ENCODE measurements at places on chromosomes 7 and 10. TPM values are rescaled to one million over a fixed set of nuclear protein-coding genes. Genes with fewer than 3 reads are reported as not detected.
A peak's percentile ranks its signal among the peaks of the same experiment; 100 is the strongest.

FZD8 gene
- 7.6 TPM for total RNA-seq

GRCh38 chr10:102072673-102073527 lies 7.8 kb downstream of the HPS6 start:
- DNase-seq: peak; percentile 27

- peak; percentile 79 for DNase-seq
These were observed 173.6 kb upstream of the IMMP2L start for GRCh38 chr7:111735661-111736551.

RBAK gene
- total RNA-seq: 14.4 TPM

DNA sequence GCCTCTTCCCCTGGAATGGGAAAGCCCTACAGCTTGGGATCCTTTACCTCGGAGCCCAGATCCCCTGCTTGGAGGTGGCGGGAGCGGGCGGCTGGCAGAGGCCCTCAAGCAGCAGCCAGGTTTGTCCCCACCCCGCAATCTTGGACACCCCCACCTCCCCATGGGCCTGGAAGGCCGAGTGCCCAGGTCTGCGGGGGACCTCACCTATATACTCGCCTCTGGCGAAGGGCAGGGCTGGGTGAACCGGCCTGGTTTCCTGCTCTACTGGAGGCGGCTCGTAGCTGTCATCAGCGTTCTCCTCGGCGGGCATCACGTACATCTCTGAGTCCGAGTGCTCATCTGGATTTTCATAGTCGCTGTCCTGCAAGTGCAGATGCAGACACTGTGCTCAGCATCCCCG lies 44.2 kb downstream of the BLNK start:
- DNase-seq: no peak

DNA sequence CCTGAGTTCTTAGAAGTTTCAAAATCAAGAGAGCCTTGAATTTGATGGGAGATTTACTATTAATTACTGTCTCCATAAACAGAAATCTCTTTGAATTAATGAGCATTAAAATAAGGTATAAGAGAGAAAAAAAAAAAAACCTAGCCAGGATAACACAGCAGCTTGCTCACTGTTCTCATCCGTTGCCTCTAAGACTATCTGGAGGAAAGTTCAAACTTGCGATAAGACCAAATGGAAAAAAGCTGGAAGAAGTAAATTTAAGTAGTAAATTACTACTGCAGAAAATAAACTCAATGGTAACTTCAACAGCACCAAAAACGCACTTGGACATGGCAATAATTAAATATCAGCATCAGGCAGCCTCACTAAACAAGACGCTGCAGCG lies 36.7 kb downstream of the GNA12 start:
- DNase-seq: no peak

DNA sequence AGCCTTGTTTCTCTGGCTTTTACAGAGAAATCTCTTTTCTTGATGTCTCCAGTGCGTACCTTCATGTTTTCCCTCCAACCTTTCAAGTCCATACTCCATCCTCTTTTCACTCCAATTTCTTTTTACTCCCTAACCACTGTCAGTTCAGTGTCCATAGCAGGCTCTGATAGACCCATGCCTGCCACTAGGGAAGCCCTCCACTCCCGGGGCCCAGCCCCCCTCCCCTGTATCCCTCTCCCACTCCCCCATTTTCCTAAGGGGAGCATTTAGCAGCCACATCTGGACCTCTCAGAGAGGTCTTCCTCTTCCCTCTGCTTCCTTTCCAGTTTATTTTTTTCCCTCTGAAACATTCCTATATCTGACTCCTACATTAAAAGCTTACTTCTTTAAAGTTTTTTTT lies 33.1 kb downstream of the DENND11 start:
- no peak for DNase-seq

CHAT gene
- total RNA-seq: not detected

- DNase-seq: no peak
These were observed 67.6 kb upstream of the PHYHIPL start for GRCh38 chr10:59108886-59109288.

DNA sequence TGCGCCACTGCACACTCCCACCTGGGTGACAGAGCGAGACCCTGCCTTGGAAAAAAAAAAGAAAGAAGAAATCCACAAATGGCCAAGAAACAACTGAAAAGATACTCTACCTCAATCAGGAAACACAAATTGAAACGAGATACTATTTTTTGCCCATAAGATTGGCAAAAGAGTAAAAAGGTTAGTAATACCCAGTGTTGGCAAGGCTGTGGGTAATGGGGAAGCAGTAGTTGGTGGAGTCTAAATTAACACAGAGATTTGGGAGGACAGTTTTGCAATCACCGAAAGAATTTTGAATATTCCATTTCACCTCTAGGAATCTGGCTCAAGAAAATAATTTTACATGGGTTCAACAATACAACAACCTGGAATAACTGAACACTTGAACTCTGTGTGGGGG lies 19.9 kb downstream of the ABRAXAS2 start:
- no peak for DNase-seq

DNA sequence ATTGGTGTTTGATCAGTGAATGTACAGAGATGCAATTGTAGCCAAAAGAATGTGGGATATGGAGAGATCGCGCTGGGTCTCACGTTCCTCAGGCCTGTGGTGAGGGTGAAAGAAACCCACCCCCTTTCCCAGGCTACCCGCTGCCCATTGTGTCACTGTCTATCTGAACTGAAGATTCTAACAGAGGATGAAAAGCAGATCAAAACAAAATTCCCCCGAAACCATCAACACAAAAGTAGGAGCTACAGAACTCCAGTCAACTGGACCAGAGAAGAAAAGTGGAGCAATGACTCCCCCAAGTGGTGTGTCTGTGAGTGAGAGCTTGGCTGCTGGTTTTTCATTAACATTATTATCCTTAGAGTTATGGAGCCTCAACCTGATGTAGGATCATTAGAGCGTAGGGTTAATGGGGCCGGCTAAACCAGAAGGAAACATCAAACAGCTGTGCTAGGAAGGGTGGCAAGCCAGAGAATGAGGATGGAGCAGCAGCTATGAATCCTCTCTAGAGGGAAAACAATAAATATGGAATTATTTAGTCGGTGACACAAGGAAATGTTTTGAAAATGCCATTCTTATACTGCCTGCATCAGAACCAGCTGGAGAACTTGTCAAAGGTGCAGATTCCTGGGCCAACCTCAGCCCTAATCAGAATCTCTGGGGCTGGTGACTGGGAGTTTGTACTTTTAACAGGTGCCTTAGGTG lies 38.3 kb downstream of the AKR1B1 start:
- DNase-seq: peak; percentile 35

GRCh38 chr7:81534446-81534845 lies 235.4 kb downstream of the HGF start:
- no peak for DNase-seq

MEST gene
- total RNA-seq: 357 TPM

DNA sequence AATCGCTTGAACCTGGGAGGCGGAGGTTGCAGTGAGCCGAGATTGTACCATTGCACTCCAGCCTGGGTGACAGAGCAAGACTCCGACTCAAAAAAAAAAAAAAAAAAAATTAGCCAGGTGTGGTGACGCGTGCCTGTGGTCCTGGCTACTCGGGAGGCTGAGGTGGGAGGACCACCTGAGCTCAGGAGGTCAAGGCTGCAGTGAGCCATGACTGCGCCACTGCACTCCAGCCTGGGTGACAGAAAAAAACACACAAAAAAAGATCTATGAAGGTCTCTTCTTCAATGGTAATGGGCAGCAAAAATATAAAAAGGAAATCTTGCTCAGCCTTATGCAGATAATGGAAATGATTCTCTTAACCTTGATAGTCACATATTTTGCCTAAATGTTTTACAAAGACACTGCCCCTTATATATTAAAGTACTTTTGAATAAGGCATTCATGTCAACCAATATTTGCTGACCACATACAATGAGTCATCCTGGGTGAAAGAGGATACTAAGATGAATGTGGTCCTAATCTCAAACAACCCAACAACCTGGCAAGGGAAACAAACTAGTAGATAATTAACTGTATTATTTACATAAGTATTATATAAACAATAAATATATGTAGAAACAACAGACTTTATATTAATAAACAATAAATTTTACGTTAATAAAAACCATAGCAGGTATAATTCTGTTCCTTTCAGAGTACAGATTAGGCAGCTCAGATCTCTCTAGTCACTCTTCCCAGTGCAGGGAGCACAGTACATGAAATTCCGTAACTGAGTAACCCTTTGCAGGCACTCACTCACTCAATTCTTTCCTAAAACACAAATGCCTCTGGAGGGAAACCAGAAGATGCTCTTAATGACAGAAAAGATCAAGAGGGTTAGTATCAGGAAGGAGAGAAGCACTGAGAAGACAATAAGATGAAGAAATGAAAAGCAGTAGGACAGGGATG lies 8.1 kb downstream of the TOMM7 start:
- no peak for DNase-seq

DNA sequence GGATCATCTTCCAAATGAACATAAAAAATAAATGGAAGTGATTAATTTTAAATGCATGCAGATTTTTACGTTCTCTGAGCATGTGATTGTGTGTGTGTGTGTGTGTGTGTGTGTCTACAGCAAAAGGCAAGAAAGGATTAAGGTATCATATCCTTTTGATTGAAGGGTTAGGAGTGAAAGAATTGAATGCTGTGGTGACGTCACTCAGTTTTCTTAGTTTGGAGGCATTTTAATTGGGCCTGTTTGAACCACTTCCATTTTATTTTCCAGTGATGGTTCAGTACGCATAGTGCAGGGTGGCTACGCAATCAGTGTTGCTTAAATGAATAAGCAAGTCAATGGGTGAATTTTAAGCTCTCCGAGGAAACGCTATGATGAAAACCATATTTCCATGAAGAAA lies 31.3 kb downstream of the TACC2 start:
- DNase-seq: peak; percentile 21

DNA sequence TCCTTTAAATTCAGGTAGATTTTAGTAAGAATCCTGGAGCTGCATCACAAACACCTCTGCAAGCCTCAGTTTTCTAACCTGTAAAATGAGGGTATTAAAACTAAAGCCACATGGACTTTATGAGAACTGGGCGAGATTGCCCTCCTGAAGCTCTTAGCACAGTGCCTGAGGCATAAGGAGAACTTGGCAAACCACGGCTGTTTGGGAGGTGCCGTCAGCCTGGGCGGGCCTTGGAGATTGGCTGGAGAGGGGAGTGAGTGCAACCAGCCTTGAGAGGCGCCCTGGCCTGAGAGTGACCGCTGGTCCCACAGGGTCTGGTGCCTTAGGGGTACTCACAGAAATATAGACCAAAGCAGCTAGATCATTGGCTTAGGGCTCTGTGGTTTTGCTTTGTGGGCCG lies 5.4 kb upstream of the TNS3 start:
- no peak for DNase-seq

GRCh38 chr10:60137292-60137992 lies 231.1 kb upstream of the CCDC6 start:
- DNase-seq: no peak

GRCh38 chr7:52838981-52839411 lies 196.4 kb upstream of the POM121L12 start:
- DNase-seq: no peak

COL1A2 gene
- 8,355 TPM for total RNA-seq

DNA sequence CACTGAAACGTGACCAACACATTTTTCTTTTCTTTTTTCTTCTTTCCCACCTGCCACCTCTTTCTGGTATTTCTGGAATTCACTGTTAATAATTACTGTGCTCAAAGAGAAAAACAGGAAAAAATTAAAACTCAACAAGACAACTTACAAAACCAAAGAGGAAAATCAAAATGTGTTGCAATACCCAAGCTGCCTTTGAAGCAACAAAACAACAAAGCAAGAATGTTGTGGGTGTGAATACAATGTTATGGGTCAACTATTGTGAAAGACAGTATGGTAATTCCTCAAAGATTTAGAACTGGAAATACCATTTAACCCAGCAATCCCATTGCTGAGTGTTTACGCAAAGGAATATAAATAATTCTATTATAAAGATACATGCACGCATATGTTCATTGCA lies 415.1 kb downstream of the GFRA1 start:
- DNase-seq: no peak

DNA sequence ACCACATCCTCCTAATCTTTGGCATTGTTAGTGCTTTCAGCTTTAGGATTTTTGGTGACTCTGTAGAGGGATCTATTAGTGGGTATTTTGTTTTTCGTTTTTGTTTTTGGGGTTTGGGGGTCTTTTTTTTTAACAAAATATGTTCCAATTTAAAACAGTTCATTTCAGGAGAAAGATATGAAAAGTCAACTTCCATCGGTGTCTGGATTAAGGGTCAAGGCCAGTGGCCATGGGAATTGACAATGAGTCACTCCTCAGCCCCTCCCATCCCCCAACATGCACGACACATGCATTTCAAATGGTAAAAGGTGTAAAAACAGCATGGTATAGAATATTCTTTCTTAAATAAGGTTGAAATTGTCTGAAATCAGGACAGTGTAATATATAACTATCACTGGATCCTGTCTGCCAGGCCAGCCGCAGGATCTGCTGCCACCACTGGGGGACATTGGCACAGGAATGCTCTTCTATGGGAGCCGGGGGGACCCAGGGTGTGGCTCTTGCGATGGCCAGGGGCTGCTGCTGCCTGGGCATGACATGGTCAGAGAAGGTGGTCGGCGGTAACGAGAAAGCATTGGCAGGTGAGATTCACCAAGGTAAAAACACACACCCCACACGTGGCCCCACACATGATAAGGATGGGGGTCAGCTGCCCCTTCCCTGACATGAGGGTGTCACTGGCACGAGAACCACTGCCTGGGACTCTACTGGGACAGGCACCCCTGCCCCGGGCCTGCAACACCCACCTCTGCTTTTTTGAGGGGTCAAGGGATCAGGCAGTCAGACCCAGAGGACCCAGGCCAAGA lies 126.2 kb upstream of the KCTD7 start:
- DNase-seq: no peak

AGR3 gene
- not detected for total RNA-seq

MYOF gene
- 90.4 TPM for total RNA-seq

IL6 gene
- 0.30 TPM for total RNA-seq

MRC1 gene
- total RNA-seq: 35.5 TPM

TWIST1 gene
- 39.9 TPM for total RNA-seq

NODAL gene
- not detected for total RNA-seq

Measured in skin of body (tissue), 3 donors.